ENCODE measurements at places on chromosomes 16 and 17.

DNA sequence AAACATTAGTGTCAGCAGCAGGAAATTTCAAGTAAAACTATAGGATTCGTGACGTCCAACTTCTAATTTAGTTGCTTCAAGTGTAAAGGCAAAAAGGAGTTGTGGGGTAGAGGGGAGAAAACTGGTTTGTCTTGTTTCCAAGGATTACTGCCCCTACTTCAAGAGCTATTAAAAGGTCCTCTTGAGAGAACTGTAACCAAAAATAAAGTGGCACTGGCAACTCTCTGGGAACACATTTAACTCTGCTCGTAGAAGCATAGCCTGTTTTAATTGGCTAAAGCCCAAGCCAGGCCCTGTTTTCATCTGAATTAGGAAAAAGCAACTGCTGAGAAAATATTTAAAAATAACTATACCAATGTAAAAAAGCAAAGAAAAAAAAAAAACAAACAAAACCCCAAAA, 51.8 kb upstream of the AKAP1 start:
- DNase-seq: no peak

GRCh38 chr17:58330538-58330996, 2.0 kb upstream of the TSPOAP1 start:
- no peak for DNase-seq

GRCh38 chr17:76972046-76972641, 103.9 kb downstream of the MGAT5B start:
- DNase-seq: no peak

DNA sequence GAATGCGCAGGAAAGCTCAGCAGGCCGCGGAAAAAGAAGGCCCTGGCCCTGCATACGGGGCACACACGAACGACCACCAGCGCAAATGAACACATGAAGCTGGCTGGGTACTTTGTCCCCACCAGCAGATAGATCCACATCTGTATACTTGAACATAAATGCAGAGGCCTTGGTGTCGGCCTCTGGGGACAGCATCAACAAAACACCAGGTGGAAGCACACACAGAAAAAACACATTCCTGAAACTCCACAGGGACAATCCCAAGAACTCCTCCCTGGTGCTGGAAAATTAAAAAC, 606 bp upstream of the ZBTB4 start:
- no peak for DNase-seq

DNA sequence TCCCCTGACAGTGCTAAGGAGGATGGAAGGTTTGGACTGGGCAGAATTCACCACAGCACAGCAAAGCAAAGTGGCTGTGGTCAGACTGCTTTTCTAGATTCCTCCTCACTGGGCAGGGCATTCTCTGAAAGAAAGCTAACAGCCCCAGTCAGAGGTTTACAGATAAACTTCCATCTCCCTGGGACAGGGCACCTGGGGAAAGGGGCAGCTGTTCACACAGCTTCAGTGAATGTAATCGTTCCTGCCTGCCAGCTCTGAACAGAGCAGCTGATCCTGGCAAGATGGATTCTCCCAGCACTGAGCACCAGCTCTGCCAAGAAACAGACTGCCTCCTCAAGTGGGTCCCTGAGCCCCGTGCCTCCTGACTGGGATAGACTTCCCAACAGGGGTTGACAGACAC, 42.4 kb upstream of the KIF2B start:
- no peak for DNase-seq

DNA sequence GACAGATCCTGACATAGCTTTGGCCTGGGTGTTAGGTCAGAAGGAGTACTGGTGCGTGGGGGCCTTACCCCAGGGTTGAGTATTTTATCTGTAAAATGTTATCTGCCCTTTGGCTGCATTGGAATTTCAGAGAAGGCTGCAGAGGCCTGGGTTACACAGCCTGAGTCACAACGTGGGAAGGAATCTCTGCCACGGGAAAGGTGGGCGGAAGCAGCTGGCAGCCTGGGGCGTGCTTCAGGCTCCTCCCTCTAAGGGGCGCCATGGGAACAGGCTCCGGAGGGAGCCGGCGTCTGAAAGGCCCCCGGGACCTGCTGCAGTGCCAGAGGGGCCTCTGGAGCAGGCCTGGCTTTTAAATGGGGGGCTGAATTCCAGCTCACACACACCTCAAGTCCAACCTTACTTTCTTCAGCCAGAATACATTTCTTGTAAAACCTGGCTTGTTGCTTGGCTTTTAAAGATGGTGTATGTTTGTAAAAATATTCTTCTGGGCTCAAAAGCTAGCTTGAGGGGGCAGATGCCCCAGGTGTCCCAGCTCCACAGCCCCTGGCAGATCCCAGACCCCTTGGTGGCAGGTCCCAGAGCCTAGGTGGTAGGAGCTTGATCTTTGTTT, 142.2 kb downstream of the RAB11FIP4 start:
- no peak for DNase-seq

DNA sequence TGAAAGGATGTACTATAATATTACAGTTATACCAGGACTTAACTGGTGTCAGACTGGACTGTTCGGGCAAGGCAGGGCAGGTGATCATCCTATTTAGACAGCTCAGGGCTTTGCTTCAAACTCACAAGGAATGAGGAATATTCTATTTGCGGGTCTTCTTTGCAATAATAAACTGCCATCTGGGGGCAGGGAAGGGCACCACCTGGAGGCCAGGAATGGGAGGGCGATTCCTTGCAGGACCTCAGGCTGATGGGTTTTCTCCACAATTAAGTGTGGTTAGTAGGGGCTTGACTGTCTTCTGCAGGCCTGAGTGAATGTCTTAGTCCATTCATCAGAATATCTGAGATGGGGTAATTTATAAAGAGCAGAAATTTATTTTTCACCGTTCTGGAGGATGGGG, 424.1 kb downstream of the CA10 start:
- peak; percentile 3 for DNase-seq

GRCh38 chr16:68194251-68194650, 41.7 kb downstream of the ESRP2 start:
- no peak for DNase-seq

GRCh38 chr17:80456465-80457235, 19.8 kb downstream of the NPTX1 start:
- no peak for DNase-seq

GRCh38 chr16:64434526-64435069, 687.3 kb downstream of the CDH11 start:
- no peak for DNase-seq

- no peak for DNase-seq
Measured at GRCh38 chr16:52544703-52545102, 2.2 kb downstream of the TOX3 start.

- DNase-seq: no peak
Measured at GRCh38 chr16:89210165-89210903, 7.2 kb upstream of the ZNF778 start.

DNA sequence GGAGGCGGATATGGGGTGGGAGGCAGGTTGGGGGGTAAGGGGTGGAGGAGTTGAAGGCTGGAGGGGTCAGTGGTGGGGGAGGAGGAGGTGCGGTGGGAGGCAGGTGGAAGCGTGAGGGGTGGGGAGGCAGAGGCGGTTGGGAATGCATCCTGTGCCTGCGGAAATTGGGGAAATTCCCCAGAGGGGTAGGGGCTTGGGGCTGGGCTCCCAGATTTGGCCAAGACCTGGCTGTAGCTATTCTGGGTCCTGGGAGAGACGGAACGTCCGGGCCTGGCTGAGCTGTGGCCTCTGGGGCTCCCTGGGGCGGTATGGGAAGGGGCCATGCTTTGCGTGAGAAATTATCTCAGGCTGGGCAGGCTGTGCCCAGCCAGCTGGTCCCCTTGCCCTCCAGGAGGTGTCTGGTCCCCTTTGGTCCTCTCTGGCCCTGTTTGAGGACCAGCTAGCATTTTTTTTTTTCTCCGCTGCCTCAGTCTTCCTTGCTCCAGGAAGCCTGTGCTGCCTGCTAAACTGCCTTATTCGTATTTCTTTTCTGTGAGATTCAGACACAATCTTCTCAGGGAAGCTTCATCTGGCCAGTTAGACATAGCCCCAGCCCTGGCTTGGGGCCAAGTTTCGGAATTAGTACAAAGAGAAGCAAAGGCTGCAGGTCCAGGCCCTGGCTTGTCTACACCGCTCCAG, 7.3 kb upstream of the TRPV2 start:
- DNase-seq: no peak

DNA sequence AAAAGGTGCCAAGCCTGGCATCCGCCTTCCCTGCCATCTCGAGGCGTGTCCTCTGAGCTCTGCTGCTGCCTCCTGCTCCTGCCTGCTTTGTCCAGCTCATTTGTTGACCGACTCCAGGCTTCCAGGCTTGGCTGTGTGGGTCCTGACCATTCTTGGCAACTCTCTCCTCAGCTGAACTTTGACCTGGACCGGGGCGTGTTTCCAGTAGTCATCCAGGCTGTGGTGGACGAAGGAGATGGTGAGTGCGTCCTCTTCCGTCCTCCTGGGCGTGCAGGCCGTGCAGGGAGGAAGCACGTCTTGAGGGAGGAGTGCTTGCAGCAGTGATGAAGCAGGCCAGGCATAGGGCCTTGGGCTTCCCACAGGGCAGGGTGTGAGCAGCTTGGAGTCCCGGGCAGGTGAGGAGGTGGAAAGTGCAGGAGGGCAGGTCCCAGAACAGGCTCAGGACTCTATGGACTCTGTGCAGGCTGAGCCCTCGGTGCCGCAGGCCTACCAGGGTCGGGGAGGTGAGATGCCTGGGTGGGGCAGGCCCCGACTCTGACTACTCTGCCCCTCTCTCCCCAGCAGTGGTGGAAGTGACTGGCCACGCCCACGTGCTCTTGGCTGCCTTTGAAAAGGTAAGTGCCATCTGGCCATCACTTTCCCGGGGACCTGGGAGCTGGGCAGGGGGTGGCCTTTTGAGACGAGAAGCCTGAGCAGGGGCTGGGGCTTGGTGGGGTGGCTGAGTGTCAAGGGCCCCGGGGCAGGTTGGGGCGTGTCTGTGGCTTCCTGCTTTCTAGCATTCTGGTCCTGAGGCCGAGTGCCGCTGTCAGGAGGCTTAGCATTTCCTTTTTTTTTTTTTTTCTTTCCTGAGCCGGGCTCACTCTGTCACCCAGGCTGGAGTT, 28.6 kb upstream of the NUDT16L1 start:
- no peak for DNase-seq

GRCh38 chr16:61590577-61590976, 445.7 kb downstream of the CDH8 start:
- no peak for DNase-seq

GRCh38 chr16:29663016-29663806, at the start of gene SPN:
TSS of gene SPN (plus strand) at chr16:29663247. CDS start at chr16:29663729, 482 bp downstream.
- DNase-seq: no peak

DNA sequence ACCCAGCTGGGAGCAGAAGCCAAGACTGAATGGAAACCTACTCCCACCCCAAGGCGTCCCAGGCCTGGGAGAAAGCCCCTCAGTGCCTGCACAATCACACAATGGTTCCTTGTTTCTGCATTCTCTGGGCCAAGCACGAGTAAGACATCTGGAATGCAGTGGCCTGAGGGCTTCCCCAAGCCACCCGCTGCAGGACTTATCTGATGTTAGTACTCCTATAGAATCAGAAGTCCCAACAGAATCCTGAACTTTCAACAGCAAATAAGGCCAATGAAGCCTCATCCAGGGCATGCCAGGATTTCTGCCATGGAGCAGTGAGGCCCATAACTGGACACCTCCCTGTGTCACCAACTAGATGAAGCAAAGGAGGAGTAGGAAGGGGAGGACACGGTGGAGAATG, 28.6 kb downstream of the MYO18A start:
- DNase-seq: no peak

DNA sequence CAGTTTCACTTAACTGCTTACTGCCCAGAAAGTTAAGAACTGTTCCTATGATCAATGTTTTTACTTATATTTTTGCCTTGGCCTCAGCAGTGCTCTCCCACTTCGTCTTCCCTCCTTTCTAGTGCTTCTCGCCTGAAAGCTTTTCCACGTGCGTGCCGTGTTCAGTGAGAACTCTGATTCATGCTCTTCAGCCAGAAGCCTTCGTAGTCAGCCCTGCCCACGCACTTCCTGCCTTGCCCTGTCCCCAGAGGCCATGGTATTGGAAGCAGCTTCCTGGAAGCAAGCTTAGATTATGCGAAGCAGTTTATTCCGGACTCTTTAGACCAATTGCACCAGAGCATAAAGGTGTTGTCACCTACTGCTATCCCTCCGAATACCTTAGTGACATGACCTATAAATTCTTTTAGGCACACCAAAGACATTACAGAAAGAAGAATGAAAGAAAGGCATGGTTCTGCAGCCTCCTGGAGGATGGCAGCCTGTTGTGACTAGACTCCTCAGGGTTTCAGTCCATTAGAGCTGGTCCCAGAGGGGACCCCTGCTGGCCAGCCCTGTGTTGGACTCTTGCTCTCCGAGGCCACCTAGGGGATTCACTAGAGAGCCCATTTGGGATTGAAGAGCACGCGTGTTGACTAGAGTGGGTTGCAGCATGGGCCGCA, 105.2 kb downstream of the RPTOR start:
- DNase-seq: no peak

DNA sequence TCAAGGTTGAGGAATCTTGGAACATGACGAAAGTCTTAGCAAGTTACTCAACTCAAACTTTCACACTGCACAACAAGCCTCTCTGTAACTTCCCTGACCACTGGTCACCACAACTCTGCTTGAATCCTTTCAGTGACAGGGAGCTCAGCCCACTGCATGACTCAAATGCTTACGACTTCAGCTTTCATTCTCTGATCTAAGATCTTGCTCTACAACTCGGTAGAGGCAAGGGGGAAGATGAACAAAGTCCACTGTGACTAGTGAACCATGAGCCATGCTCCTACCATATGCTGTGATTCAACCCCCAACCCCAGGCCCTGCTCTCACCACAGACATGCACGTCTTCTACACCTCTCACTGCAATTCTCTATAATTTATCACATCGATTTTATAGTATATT, 160.9 kb downstream of the SLC39A11 start:
- no peak for DNase-seq

DNA sequence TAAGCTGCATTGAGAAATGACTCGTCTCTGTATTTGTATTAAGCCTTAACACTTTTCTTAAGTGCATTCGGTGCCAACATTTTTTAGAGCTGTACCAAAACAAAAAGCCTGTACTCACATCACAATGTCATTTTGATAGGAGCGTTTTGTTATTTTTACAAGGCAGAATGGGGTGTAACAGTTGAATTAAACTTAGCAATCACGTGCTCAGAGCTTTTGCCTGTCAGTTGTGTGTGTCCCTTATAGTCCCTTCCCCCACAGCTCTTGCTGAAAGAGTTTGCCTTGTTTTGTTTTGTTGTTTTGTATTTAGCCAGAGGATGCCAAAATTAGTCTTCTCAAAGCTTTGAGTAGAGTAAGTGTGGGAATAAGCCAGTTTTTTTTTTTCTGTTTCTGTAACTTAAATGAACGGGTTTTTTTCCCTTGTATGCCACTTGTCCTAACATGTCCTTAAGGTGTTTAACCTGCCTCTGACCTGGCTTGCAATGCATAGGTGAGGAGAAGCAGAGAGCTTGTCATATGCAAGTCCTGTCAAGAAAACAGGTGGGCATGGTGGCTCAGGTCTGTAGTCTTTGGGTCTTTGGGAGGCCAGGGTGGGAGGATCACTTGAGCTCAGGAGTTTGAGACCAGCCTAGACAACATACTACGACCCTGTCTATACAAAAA, 4.6 kb upstream of the MAPK8IP3 start:
- no peak for DNase-seq

DNA sequence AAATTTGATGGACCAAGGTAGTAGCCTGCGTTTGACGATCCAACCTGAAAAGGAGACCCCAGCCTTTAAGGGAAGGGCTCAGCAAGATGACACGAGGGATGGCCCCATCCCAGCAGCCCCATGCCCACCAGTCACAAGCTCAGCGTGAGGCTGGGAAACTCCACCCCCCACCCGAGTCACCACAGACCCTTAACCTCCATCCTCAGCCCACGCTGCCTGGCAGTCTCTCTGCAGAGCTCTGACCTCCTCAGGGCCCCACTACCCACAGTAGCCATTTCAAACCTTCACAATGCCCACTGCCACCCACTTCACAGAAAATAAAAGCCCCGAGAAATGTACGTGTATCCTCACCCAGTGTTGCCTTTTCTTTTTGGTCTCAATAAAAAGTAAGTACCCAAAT, 18.7 kb downstream of the USP36 start:
- DNase-seq: no peak

- no peak for DNase-seq
Measured at GRCh38 chr16:69763599-69763942, 1.4 kb downstream of the WWP2 start.
